ENCODE measurements at places on chromosomes 6 and 20.

- no peak for DNase-seq
Observed at GRCh38 chr20:621125-621756, 11.1 kb upstream of the TCF15 start.

- DNase-seq: no peak
Observed at GRCh38 chr6:118752803-118753202, 101.4 kb upstream of the CEP85L start.

GRCh38 chr20:34300809-34301586 is 2.2 kb downstream of the AHCY start:
- DNase-seq: no peak

DNA sequence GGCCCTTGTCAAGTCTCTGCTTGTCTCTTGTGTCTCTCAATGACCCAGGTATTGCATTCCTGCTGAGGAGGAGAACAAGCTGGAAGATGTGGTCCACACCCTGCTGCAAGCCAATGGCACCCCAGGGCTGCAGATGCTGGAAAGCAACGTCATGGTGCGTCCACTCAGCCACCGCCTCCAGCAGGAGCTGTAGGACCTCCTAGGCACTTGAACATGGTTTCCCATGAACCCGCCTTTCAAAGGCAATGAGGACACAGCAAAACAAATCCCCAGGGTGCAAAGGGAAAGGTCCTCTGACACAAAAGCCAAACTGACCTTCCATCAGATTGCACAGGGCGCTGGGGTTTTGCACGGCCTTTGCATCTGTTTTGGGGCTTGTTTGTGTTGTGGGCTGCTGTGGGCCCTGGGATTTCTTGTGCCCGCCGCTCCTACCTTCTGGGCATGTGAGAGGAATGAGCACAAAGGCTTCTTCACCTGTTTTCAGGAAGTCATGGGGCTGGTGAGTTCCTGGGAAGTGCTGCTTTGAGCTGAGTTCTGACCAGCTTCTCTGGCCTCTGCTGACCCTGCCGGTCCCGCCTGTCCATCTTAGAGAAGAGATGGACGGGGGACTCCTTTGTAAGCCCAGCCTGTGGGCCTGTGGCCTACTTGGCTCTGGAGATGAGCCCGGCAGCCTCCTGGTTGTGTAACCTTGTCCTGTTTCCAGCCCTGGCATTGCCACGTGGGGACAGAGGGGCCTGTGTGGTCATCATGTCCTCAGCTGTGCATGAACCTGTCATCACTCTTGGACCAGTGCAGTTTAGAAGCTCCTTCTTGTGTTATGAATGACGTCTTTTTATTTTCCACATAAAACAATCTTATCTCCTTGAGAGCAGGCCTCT is 151.3 kb downstream of the DTNBP1 start:
- no peak for DNase-seq

GRCh38 chr6:139394027-139394649 is 19.7 kb upstream of the CITED2 start:
- no peak for DNase-seq

GRCh38 chr6:38813041-38813823 is 98.1 kb downstream of the DNAH8 start:
- DNase-seq: no peak

GRCh38 chr20:35674921-35675320 is 10.2 kb upstream of the CPNE1 start:
- no peak for DNase-seq

- no peak for DNase-seq
Observed at GRCh38 chr6:39915866-39916265, 18.4 kb downstream of the MOCS1 start.

DNA sequence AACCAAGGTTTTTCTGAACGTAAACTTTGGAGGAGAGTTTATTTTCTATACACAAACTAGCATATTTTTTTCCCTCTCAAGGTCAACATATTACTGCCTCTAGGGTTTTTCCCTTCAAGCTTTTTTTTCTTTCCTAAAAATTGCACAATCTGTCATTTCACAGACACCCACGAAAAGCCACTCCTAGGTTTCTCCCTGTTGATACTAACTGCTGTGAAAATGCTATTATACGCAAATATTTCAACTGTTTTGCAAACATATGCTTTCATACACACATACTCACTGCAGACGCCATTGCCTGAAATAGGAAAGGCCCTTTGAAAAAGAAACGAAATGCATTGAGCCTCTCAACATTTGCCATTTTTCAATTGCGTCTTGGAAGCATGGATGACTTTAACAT is 333.0 kb downstream of the CD83 start:
- no peak for DNase-seq

GRCh38 chr6:149201068-149201655 is 116.3 kb upstream of the TAB2 start:
- no peak for DNase-seq

DNA sequence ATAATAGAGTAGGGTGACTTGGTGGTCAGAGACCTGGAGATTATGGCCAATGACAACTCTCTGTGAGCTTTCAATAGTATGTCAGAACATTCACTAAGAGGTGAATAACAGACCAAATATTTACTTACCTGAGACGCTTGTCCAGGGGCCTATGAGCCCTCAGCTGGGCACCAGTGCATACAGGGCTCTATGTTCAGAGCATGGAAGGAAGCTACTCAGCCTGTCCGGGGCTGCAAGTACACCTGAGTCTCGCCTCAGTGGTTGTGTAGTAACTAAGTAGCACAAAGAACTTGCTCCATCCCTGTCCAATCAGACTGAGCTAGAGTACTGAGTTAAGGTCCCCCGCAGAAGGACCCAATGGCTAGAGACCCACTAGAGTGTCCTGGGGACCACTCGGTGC is 11.6 kb upstream of the SCGN start:
- no peak for DNase-seq

GRCh38 chr6:121856296-121856695 is 420.9 kb downstream of the GJA1 start:
- DNase-seq: no peak

- DNase-seq: no peak
Observed at GRCh38 chr6:147347882-147348575, 143.8 kb downstream of the STXBP5 start.

DNA sequence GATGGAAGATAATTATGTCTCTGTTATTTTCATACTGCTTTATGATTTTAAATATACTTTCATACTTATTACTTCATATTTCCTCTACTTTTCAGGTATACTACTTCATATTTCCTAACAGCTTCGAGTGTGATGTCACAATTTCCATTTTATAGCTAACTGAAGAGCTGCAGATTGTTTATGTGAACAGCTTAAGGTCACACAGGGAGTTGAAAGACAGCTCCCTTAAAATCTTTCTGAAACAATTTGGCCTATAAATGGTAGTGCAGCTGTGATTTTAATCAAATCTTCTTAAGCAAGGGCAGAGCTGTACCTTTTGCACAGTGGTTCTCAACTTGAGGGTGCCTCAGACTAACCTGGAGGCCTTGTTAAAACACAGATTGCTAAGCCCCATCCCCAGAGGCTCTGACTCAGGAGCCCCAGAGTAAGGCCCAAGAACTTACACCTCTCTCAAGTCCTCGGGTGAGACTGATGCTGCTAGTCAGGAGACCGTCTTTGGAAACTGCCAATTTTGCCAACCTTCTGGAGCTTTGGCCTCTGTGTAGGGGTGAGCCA is 347.0 kb upstream of the HSF2 start:
- DNase-seq: no peak

- no peak for DNase-seq
Observed at GRCh38 chr6:162345051-162345511, 382.5 kb downstream of the PRKN start.

GRCh38 chr6:17018425-17018824 is 83.4 kb upstream of the STMND1 start:
- no peak for DNase-seq

- no peak for DNase-seq
Observed at GRCh38 chr20:13700761-13701160, 62.0 kb upstream of the TASP1 start.

DNA sequence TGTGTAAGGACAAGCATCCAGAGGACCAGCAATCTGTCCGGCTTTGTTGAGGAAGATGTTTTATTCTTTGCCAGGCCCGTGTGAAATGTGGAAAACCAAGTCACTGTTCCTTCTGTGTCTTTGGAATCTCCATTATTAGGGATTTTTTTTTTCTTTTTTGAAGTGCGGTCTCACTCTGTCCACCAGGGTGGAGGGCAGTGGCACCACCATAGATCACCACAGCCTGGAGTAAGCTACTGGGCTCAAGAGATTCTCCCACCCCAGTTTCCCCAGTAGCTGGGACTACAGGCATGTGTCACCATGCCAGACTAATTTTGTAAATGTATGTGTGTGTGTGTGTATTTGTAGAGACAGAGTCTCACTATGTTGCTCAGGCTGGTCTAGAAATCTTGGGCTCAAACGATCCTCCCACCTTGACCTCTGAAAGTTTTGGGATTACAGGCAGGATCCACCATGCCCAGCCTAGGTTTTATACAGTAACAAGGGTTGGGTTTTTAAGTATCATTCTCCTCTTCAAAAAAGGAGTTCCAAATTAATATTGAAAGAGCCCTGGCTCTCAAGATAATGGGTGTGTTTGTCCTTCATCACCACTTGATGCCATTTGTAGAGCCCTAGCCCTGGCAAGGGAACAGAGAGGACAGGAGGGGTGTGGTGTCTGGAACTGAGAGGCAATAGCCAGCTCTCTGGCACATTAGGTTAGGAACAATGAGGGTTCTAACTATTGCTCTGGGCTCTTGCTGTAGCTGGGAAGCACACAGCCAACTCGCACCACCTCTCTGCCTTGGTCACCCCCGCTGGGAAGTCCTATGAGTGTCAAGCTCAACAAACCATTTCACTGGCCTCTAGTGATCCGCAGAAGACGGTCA is 3.1 kb downstream of the LAMP5 start:
- no peak for DNase-seq

GRCh38 chr20:34449674-34450592 is 66.3 kb upstream of the DYNLRB1 start:
- no peak for DNase-seq

DNA sequence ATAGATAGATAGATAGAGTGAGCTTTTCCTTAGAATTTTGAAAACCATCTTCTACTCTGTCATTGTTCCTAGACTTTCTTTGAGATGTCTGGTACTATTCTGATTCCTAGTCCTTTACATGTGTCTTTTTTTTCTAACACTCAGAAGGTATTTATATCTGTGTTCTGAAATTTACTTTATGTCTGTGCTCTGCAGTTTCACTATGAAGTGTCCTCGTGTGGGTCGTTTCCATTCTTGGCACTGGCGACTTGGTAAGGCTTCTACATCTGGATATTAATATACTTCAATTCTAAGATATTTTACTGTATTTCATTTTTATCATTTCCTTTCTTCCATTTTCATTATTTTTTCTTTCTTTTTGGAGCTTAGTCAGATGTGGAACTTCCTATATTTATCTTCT is 87.0 kb downstream of the FHL5 start:
- DNase-seq: no peak

GRCh38 chr20:45998761-45999160 is 9.9 kb upstream of the MMP9 start:
- DNase-seq: no peak

GRCh38 chr6:122755901-122756300 is 23.6 kb upstream of the FABP7 start:
- DNase-seq: no peak

GRCh38 chr20:51994751-51995417 is 192.6 kb upstream of the SALL4 start:
- DNase-seq: no peak
